Anterior cingulate cortex (tissue), 58 donors: ENCODE measurements at places on chromosomes 16 and 17.

GRCh38 chr16:69131167-69131838 is 1.1 kb downstream of the CHTF8 start:
- no peak for DNase-seq

- DNase-seq = no peak
Measured at GRCh38 chr17:76107509-76107908, 3.9 kb upstream of the EXOC7 start.

- DNase-seq = no peak
Measured at GRCh38 chr16:72850853-72851252, 197.1 kb downstream of the ZFHX3 start.

- DNase-seq = no peak
Measured at GRCh38 chr16:27311448-27311830, 2.3 kb upstream of the IL4R start.

- peak; percentile 86 for DNase-seq
Measured at GRCh38 chr17:31558748-31559583, 167.5 kb downstream of the RAB11FIP4 start.

- no peak for DNase-seq
Measured at GRCh38 chr16:55557186-55557585, 9.3 kb upstream of the CAPNS2 start.

DNA sequence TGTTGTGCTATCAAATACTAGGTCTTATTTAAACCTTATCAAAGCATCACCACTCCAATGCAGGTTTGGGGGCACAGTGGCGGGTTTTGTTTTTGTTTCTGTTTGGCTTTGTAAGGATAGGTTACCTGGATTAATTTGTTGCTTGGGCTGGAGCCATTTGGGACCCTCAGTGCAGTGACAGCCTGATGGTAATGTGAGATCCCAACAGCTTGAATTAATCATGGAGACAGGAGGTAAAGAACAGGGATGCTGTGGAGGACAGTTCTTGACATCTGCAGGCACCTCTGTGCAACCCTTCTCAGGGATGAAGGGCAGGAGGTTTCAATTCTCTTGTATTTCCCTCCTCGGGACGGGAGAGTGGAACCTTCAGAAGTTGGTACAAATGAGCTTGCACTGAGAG is 40.5 kb downstream of the SHISA9 start:
- no peak for DNase-seq

GRCh38 chr16:19854543-19854876 is 30.1 kb downstream of the GPRC5B start:
- no peak for DNase-seq

DNA sequence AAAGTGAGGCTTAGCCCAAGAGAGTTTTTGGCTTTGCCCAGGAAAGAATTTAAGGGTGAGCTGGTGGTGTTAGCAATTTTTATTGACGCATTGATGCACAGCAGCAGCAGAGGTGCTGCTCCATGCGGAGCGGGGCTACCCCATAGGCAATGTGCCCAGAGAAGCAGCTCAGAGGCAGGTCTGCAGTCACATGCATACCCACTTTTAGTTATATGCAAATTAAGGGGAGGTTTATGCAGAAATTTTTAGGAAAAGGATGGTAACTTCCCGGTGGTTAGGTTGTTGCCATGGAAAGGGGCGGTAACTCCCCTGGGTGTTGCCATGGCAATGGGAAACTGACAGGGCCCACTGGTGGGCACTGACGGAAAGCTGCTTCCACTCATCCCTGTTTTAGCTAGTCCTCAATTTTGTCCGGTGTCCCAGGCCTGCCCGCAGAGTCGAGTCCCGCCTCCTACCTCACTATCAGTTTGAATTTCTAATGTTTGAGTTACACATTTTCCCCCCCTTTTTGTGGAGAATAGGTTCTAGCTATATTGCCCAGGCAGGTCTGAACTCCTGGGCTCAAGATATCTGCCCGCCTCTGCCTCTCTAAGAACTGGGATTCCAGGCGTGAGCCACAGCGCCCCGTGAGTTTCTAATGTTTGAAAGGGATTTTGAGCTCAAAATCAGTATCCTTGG is 10.4 kb upstream of the GJD3 start:
- no peak for DNase-seq

GRCh38 chr17:499951-500461 is 147.4 kb upstream of the RPH3AL start:
- DNase-seq = no peak

DNA sequence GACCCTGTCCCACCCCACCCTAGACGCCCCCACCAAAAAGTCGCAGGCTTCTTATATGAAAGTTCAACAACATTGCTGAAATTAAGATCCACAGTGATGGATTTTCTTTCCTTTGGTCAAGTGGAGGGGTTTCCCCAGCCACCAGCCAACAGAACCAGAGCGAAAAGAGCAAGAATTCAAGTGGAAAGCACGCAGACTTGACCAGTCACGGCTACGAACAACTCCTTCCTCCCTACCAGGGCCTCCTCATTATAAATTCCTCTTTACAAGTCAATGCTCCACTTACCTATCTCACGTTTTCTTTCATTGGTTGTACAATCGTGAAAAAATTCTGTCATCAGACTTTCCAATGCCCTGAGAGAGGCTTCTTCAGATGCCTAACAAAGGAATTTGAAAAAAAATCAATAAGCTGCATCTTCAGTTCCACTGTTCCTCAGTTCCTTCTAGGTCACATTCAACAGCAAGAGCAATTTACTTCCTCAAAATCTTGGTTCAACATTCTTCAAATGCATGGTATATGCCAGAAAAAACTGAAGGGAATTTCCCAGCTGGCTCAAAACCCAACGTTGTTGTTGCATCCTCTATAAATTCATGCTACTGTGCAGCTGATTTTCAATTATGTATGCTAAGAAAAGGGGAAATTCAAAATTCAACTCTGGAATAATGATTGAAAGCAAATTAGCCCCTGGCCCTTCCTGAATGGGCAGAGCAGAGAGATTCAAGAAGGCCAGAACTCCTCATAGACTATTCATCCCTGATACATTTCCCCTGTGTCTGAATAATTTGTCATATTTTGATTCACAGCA is 30.9 kb downstream of the XPO6 start:
- DNase-seq = no peak

DNA sequence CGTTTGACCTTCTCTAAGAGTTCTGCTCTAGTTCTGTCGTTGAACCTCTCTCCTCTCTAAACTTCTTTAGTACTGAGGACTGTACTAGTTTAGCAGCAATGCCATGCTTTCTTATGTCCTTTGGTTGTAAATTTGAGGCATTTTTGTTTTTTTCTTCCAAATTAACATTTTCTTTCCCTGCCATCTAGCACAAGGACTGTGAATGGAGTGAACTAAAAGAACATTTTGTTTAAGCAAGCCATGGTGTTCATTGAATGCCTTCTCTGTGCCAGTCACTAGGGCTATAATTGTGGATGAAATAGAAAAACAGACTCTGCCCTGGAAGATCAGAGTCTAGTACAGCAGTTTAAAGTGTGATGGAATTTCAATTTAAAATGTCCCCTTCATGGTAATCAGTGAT is 137.9 kb downstream of the FTO start:
- no peak for DNase-seq

GRCh38 chr17:73645050-73645871 is 1.0 kb upstream of the SDK2 start:
- DNase-seq = peak; percentile 43

DNA sequence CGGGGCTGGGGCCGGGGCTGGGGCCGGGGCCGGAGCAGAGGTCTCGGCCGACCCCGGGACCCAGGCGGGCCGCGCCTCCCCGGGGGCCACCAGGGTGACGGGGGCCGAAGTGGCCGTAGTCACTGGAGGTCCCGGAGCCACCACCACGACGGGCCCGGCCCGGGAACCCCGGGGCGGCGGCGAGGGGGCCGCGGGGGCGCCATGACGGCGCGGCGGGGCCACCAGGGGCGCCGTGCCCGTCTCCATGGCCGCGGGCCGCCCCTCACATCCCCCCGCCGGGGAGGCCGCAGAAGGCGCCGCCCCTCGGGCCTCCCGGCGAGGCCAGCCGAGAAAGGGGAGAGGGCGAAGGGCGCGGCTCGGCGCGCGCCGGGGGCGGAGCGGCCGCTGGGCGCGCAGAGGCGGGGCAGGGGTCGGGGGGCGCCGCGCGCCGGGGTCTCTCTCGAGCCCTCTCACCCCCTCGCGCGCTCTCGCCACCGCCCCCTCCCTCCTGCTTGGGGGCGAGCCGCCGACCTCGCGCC is 297 bp downstream of the TBC1D10B start:
- no peak for DNase-seq

DNA sequence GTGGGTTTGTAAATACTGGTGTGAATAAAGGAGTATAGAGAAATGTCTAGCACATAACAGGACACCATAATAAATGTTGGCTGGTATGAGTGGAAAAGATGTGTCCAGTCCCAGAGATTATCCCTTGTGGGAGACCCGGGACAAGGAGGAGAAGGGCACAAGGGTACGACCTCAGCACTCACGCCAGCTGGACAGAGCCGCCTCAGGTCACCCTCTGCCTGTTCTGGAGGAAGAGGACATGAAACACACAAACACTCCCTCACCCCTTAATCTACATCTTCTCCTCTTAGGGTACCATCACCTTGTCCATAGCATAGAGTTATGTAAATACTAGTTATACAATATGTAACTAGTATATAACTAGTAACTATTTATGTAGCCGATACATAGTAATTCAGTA is 26.8 kb downstream of the DYNLL2 start:
- DNase-seq = no peak
